Esophagus squamous epithelium (tissue), 5 donors: ENCODE measurements at places on chromosomes 2 and 18.

DNA sequence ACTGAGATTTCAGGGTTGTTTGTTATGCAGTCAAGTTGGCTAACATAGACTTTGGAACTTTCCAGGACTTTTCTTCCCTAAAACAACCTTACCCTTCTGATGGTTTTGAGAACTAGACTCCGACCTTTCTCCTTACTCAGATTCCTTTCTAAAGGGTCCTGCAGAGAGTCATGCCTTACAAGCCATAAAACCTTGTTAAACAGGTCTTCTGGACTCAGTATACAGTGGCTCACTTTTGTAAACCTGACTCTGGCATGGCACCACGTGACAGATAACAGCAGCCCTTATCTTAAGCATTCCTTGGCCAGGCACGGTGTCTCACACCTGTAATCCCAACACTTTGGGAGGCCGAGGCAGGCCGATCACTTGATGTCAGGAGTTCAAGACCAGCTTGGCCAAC, 253.2 kb upstream of the RAB6C start:
- DNase-seq = no peak

GRCh38 chr2:203582468-203582867, 47.4 kb upstream of the RAPH1 start:
- DNase-seq = no peak

DNA sequence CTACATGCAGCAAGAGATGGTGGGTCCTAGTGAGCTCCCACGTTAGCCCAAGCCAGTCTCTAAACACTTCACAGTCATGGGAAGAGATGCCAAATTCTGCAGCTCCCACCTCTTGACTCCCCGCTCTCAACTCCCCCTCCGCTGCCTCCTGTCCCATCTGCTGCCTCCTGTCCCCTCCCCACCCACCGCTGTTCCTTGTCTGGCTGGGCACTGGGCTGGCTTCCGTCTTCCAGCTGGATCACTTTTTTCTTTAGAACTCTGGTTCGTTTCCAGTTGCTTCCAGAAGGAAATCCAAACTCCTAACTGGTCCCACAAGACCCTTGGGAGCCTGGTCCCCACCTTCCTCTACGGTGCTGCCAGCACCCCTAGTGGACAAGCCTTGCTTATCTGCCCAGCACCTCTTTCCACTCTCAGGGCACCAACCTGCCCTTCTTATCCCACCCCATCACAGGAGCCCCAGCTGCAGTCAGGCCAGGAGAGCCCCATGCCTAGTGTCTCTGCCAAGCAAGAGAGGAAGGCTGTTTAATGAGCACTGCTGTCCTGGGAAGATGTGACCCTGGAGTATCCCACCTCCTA, 12.1 kb upstream of the TWIST2 start:
- DNase-seq = no peak

- no peak for DNase-seq
Measured at GRCh38 chr2:135091681-135092080, 39.6 kb downstream of the RAB3GAP1 start.

DNA sequence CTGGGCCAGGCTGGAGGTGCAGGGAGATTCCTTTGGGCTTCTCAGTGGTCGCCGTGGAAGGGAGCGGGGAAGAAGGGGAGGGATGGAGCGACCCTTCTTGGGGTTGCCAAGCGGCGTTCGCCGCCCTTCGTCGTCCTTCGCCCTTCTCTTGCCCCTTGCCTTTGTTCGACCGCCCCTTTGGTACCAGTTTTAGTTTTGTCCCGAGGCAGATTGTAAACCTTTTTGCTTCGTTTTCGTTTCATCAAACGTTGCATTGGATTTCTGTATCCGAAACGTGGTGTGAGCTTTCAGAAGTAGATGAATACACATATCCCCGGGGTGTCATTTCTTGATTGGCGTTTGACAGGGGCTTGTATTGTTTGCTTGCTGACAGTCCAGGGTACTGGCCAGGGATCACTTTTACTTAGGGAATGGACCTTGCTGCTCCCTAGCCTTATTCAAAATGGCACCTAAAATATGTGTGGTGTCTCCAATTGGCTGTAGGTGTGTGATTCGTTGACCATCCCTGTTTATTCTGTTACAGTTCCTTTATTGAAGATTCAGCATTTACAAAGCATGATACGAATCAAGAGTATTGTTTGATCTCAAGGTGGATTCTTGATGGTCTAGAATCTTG, 788 bp downstream of the USP14 start:
- DNase-seq = no peak

- DNase-seq = no peak
Measured at GRCh38 chr2:170824526-170825015, 7.9 kb downstream of the GAD1 start.

DNA sequence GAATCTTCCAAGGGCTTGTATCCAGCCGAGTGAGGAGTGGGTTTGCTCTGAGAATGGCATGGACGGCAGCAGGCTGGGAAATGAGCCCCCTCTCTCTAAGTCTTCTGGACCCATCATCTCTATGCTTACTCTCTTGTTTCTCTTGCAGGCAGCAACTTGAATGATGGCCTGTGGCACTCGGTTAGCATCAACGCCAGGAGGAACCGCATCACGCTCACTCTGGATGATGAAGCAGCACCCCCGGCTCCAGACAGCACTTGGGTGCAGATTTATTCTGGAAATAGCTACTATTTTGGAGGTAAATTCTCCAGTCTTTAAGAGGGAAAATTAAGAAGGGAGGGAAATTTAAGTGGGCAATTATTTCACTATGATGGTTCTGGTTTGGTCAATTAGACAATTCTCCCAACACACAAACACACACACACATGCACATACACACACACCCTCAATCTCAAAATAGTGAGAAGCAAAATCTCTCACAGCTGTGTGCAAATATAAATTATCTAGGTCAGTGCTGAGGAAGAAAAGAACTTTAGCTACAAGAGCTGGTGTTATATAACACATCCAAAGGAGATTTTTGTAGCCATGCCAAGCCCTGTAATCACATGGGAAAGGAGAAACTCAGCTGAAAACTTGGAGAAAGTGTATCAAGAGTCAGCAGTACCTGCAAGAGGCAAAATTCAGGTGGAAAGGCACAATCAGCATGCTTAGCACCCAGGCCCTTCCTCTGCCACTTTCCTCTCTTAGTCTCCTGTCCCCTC, 499.2 kb downstream of the CNTNAP5 start:
- DNase-seq = no peak

DNA sequence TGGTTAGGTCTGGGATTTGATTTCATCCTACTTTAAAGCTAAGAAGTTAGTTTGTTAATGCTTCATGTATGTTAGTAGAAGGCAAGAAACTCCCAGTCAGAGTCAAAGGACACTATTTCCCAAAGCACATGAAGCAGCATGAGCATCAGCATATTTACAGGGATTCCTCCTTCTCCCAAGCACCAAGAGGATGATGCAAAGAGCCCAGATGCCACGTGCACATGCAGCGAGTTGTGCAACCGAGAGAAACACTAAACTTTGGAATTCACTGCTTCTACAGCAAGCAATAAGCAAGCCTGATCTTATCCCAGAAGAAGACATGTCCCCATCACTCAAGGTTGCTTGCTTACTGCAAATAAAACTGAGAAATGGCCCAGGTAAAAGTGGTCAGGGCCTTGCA, 32.5 kb downstream of the CPO start:
- DNase-seq = no peak

DNA sequence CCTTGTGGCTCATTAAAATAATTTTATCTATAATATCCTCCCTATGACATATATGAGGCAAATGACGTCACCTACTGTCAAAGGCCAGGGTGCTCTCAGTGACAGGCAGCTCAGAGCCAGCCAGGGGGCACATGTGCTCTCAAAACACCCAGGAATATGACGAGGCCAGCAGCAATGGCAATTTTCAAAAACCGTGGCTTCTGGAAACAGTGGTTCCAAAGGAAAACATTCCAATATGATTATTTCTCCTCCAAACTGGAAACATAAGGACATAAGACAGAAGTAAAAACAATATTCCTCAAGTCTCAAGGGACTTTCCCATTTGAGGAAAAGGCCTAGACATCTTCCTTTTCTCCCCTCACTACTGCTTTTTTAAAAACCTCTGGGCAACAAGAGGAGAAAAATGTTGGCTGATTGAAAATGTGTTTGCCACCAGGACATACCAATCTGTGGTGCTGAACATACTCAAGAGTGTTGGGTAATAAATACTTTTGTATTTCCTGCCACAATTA, 40.8 kb downstream of the RNF152 start:
- DNase-seq = no peak

DNA sequence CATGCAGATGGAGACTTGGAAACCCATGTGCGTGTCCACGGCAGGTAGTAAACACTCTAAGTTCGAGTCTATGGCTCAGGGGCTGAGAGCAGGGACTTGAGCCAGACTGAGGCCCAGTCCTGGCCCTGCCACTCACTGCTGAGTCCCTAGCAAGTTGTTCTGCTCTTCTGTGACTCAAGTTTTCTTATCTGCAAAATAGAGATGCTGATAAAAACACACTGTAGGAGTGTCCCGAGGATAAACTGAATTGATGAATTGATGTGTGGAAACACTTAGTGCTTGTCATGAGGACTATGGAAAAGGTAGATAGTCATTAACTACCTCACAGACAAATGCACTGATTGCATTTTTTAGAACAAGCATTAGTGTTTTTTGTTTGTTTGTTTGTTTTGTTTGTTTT, 73.2 kb downstream of the BOLA3 start:
- no peak for DNase-seq

DNA sequence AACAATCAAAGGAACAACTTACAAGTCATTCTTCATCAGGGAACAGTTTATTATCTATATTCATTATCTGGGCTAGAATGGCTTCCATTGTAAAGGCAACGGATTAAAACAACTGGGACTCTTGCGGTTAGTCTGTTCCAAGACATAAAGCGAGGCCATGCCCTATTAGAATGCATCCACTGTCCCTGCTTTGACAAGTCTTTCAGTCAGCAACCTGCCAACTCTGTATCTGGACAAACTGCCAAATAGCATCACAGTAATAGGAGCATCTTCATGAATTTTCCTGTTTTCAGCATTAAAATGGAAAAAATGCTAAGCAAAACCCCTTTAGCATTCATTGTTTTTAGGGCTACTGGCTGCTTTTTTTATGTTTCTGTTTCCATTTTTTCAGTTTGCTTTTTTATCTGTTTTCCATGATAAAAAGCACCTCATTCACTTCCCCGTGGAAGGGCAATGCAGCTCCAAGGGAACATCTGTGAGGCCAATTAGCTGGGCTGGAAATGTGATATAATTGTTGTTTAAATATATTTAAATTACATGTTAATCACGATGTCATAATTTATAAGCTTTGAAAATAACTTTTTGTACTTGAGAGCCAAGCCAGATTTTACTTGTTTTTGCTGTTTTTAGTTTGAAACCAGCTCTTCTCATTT, 834.3 kb downstream of the CPS1 start:
- DNase-seq = no peak

DNA sequence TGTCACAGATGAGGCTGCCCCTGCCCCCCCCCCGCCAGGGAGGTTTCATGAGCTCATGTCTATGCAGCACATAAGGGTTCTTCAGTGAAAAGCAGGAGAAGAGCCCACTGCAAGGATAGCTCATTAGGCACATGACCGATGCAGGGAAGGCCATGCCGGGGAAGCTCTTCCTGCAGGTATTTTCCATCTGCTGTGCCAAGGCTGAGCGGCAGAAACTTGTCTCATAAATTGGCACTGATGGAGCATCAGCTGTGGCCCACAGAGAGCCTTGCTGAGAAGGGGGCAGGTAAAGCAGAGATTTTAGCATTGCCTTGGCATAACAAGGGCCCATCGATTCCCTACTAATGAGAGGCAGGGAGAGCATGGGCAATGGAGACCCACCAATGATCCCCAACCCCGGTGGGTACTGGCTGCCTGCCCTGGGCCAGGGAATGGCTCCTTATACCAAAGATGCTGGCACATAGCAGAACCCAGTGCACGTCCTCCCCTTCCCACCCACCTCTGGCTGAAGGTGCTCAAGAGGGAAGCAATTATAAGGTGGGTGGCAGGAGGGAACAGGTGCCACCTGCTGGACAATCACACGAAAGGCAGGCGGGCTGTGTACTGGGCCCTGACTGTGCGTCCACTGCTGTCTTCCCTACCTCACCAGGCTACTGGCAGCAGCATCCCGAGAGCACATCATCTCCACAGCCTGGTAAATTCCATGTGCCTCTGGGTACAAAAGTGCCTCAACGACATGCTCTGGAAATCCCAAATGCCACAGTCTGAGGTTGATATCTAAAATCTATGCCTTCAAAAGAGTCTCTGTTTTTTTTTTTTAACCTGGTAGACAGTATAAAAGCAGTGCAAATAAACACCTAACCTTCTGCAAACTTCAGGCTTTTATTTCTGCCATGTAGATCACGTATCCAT, 41.4 kb downstream of the STEAP3 start:
- DNase-seq = no peak

DNA sequence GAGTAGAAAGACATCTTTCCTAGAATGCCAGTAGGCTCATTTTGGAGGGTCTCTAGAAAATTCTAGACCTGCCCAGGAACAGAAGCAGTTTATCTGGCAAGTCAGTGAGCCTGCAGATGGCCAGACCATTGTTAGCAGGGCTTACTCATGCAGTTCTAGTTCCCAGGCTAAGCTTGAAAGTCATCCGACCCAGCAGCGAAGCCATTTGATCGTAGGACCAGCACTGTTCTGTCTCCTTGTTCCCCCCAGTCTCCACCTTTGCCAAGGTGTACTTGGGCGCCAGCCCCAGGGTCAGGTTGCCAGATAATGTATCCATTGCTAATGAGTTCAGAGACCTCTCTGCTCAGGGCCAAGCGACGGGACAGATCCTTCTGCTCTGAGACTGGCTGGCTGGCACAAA, 70.1 kb downstream of the EPAS1 start:
- DNase-seq = no peak

DNA sequence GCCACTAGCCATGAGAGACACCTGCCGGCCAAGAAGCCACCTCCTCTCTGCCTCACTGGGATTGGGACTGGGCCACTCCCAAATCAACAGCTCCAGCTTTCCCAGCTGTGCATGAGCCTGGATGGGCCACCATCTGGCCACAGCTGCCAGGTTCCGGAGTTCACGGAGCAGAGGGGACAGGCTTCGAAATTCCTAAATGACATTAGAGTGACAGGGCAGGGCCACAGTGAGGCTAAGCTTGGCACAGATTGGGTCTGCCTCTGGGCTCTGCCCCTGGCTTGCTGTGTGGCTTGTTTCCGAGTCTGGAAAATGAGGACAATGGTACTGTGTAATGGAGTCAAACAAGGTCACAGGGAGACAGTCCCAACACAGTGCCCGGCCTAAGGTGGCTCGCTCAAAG, 6.5 kb downstream of the DIPK1C start:
- no peak for DNase-seq

- DNase-seq = no peak
Measured at GRCh38 chr18:32310101-32310500, 120.3 kb downstream of the MEP1B start.

DNA sequence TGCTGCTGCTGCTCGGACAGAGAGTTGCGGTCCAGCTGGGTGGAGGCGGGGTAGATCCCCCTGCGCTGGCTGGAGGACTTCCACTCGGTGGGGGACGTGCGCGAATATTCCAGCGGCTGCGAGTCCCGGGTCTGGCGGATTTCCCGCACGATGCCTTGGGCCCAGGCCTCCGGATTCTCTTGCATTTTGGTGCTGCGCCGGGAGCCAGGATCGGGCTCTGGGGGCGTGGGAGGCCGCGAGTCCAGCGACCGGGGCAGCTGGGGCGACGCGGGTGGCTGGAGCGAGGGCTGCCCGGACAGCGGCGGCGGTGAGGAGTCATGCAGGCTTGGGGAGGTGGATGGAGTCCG, 4.8 kb downstream of the NT5C1B start:
- no peak for DNase-seq
